Activated naive CD8-positive, alpha-beta T cell treated with anti-CD3 and anti-CD28 coated beads, Interleukin-2, amount 10 ng/mL, durations not matched to agents 7 days and 5 days (primary cell): ENCODE measurements at places on chromosomes 7 and 10.

- H3K27me3 ChIP-seq = peaks cover 2% of the 10 kb centered on the region
- DNase-seq = no peak
- no peak overlapping the region for H3K27ac ChIP-seq
- no peaks in the 10 kb centered on the region for H3K36me3 ChIP-seq
- H3K4me3 ChIP-seq = no peak overlapping the region
Measured at GRCh38 chr10:130691776-130692175, 555.6 kb downstream of the GLRX3 start.

- H3K4me3 ChIP-seq = no peak overlapping the region
- peaks cover 32% of the 10 kb centered on the region for H3K4me1 ChIP-seq
- H3K36me3 ChIP-seq = no peaks in the 10 kb centered on the region
- no peak for DNase-seq
Measured at GRCh38 chr10:43128331-43128730, 9.9 kb upstream of the CSGALNACT2 start.

DNA sequence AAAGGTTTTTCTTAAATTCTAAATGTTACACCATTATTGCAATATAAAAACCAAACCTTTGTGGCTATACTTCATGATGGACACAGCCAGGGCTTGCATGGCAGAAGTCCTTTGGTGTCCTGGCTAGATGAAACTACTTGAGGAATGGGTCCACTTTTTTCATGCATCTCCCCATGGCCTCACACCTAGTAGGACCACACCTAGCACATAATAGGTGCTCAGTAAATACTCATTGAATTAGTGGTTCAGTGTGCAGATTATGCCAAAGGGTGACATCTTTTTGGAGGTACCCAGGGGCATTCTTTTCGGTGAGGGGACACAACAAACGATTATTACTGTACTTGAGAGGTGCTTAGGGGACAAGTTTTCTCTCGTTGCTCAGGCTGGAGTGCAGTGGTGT, 20.7 kb upstream of the SRGN start:
- peaks cover 4% of the 10 kb centered on the region for H3K27me3 ChIP-seq
- H3K4me1 ChIP-seq = peaks cover 16% of the 10 kb centered on the region
- no peak overlapping the region for H3K4me3 ChIP-seq
- no peaks in the 10 kb centered on the region for H3K36me3 ChIP-seq
- no peak overlapping the region for H3K27ac ChIP-seq
- DNase-seq = no peak

DNA sequence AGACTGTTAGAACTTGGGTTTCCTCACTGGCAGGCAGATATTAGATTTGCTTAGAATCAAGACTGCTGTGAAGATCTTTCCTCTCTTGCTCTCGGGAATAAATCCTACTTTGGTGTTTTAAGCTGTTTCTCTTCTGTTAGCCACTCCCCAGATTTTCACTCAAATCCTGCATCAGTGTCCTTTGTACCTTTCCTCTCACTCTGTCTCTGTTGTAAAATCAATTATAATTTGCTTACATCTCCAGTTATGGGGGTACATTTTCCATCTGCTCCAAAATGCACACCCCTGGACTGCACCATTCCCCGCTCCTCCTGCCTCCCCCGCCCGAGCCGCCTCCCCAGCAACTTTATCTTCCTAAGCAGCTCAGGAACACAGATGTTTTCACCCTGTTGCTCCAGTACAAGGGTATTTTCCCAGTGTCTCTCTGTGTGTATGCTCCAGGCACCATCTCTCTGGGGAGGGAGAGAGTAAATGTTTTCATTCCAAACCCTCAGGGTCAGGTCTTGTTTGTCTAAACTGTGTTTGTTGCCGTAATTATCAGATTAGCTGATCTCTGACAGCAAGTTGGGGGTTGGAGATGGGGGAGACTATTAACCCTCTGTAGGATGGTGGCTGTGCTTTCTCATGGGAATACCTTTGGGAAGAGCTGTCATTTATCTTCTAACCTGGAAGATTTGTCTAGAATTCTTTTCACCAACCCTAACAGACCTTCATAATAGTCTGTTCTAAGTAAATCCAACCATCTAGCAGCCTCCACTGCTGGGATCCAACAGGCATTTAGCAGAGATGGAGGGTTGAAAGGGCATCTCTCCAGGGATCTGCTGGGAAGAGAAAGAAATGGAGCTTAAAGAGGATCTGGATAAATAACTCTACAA, 20.4 kb upstream of the GOT1 start:
- no peak for DNase-seq
- H3K36me3 ChIP-seq = no peaks in the 10 kb centered on the region
- H3K27me3 ChIP-seq = peaks cover 39% of the 10 kb centered on the region
- H3K4me3 ChIP-seq = no peak overlapping the region
